Activated CD4-positive, alpha-beta T cell treated with anti-CD3 and anti-CD28 coated beads, Interleukin-2, Interleukin-6, amounts not matched to agents 100 ng/mL and 50 ng/mL, durations not matched to agents 16 hours and 8 hours (primary cell): ENCODE measurements at places on chromosomes 3 and 15.

DNA sequence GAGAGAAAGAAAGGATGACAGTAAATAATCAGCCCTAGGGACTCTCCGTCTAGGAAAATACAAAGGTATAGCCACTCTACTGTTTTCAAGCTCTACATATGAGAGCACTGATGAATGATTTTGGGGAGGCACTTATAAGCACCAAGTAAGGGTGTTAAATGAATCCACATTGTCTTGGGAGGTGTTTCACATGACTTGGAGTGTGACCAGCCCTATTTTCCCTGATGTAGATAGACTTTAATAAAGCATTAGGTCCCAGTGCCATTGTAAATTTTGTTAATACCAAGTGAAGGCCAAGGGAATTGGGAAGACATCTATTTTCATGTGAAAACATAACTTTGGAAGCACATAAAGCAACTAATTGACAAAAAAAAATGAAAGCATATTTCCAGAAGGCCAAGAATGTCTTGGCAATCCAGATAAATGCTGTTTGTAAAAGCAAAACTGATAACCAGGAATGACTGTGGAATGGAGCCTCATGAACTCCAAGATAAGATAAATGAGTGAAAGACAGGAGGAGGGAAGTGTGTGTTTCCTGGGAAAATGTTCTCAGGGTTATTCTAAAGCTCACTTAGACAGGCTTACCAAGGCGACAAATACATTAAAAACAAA, 96.0 kb upstream of the MYZAP start:
- DNase-seq: no peak

DNA sequence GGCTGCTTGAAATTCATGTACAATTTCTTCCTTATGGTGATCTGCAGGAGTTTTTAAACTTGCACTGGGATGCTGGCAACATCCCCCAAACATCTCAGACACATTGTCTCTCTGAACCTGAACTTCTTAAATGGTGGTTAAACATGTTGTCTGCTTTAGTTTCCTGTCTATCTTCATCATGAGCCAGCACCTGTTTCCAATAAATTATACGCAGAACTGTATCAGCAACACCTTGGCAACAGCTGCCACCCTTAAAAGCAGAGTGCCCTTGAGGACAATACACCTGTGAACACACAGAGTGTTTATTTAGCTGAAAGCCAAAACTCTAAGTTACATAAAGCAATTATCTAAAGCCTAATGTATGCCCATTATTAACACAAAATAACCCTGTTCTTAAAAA, 242.9 kb downstream of the WNT5A start:
- no peak for DNase-seq

DNA sequence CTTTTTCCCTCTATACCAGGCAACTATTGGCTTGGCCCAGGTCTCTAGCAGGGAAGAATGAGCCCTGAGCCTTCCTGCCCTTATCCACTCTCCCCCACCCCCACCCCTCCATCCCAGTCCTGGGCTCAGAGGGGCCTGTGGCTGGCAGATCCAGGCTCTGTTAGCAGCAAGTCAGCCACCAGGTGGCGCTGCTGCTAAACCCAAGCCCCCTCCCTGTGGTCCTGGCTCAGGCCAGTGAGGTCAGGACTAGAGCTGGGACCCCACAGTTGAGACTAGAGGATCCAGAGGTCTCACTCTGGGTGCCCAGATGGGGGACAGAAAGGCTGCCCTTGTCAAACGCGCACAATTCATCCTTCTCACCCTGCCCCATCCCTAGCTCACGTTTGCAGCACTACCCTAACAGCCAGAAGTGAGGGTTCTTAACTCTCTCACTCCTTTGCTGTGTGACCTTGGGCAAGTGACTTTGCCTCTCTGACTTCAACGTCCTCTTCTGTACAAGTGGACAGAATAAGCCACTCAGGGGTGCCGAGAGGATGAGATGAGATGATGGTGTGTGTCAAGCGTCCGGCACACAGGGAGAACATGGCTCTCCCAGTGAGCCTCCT, 46.8 kb upstream of the SLC6A1 start:
- DNase-seq: peak; percentile 60

- no peak for DNase-seq
These were observed 1.5 kb downstream of the ITGB5 start for GRCh38 chr3:124885466-124886167.
